ENCODE measurements at places on chromosomes 6 and 20.

- no peak for DNase-seq
Measured at GRCh38 chr6:114284281-114284680, 58.5 kb downstream of the HS3ST5 start.

GRCh38 chr6:159151266-159151855 is 17.8 kb upstream of the FNDC1 start:
- no peak for DNase-seq

- DNase-seq = no peak
Measured at GRCh38 chr20:52104546-52105441, 86.8 kb downstream of the ZFP64 start.

- DNase-seq = no peak
Measured at GRCh38 chr6:113953346-113953745, 17.6 kb downstream of the HDAC2 start.

GRCh38 chr20:41173791-41174341 is 36.5 kb downstream of the PLCG1 start:
- no peak for DNase-seq

- no peak for DNase-seq
Measured at GRCh38 chr20:45467861-45468260, 1.7 kb upstream of the WFDC2 start.

DNA sequence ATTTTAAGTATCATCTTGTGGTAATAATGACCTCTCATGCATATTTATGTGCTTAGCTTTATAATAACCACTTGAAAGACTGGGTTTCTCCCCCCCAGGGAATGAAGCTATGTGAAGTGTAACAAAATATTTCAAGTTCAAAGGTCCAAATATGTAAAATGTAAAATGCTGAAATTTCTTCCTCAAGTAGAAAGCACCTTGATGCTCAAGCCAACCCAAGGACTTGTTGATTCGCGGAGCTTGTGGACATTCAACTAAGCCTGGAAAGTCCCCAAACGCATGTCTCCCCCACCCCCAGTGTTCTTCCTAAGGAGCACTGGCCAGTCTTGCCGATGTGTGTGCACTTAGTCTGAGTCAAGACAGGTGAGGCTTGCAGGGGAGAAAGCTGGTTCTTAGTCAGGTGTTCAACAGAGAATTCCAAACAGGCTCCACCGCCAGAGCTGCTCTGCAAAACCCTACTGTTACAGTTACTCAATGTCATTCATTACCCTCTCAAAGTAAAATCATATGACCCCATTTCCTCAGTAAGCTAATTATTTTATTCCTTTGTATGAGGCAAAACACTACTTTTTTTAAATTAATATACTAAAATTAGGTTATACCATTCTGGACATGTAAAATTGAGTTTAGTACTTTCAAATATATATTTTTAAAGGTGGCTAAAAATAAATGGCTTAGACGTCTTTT is 46.9 kb upstream of the QKI start:
- no peak for DNase-seq

GRCh38 chr20:31699801-31700728 is 22.6 kb downstream of the BCL2L1 start:
- no peak for DNase-seq

DNA sequence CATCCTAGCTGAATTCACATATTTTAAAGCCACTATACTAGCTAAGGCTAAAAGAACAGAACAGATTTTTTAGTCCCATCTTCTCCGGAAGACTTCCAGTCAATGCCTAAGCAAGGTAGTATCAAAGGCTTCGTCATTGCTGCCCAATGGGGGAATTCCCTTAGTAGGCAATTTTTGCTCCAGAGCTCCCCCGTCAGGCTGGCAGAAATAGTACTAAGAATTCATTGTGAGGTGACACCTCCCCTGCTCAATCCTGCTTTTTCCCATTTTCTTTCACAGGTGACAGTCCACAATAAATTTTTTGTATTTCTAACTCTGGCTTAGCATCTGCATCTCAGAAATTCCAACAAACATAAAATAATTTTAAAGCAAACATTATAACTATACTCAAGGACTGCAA is 52.8 kb upstream of the SRSF6 start:
- DNase-seq = no peak

DNA sequence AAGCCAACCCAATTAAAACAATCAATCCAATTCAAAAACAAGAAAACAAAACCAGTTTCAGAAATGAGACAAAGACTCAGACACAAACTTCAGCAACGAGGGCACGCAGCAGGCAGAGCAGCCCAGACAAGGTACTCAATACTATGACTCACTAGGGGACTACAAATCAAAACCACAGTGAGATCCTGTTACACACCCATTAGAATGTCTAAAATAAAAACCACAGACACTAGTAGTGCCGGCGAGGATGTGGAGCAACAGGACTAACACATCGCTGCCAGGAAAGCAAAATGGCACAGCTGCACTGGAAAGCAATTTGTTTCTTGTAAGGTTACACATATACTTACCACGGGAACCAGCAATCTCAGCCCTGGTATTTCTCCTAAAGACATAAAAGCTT is 28.4 kb upstream of the MAS1L start:
- peak; percentile 85 for DNase-seq

- DNase-seq = no peak
Measured at GRCh38 chr6:37177077-37177934, 7.4 kb downstream of the PIM1 start.

- DNase-seq = no peak
Measured at GRCh38 chr6:54238396-54238795, 69.8 kb upstream of the TINAG start.

GRCh38 chr20:20690676-20691476 is 21.6 kb downstream of the RALGAPA2 start:
- DNase-seq = no peak

GRCh38 chr6:43454290-43454695 is 1.1 kb downstream of the DLK2 start:
- DNase-seq = no peak

- no peak for DNase-seq
Measured at GRCh38 chr6:104943781-104944180, 13.1 kb upstream of the LIN28B start.

- DNase-seq = no peak
Measured at GRCh38 chr6:12395898-12396297, 105.7 kb downstream of the EDN1 start.

DNA sequence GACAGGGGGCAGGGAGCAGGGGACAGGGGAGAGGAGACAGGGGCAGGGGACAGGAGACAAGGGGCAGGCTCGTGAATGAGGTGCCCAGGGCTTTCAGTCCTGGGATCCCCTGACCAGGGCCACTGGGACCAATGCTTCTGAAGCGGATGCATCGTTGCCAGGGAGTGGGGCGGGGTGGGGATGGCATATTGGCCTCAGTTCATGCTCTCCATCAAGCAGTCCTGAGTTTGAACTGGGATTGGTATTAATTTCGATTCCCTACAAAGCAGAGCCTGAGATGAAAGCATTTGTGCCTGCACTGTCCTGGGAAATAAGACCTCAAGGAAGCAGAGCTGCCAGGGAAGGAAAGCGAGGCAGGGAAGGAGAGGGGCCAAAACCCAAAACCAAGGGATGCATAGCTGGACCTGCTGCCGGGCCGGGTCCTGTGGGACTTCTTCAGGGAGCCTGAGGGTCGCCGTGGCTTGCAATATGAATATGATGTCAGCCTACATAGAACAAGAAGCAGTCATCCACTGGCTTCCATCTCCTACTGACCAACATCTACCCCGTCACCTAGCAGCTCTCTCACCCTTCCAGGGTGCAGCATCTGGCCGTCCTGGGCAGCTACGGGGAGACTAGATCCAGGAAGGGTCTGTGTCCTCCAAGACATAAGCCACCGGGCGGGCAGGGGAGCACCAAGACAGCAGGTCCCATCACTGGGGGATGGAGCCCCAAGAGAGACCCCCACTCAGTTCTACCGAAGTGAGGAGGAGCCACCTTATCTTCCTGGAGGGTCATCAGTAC is 233.3 kb downstream of the SYNDIG1 start:
- DNase-seq = no peak

GRCh38 chr20:39592371-39592770 is 630.2 kb downstream of the DHX35 start:
- no peak for DNase-seq

GRCh38 chr6:64838726-64839125 is 868.3 kb downstream of the EYS start:
- no peak for DNase-seq

DNA sequence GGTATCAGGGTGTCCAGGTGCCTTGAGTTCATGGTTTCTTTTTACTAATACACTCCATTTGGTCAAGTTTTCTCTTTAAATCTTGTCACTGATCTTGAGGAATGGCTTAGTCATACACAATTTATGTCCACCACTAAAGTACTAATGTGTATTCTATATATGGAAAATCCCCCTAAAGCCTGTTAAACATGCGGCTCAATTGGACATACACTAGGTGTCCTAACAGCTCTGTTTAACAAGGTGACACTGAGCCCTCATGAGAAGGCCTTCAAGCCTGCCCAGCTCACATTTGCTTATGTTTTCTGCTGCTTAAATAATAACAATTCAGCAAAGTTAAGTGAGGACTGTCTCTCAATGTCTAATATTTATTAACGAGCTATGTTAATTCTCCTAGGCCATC is 31.5 kb downstream of the PDE7B start:
- DNase-seq = no peak

DNA sequence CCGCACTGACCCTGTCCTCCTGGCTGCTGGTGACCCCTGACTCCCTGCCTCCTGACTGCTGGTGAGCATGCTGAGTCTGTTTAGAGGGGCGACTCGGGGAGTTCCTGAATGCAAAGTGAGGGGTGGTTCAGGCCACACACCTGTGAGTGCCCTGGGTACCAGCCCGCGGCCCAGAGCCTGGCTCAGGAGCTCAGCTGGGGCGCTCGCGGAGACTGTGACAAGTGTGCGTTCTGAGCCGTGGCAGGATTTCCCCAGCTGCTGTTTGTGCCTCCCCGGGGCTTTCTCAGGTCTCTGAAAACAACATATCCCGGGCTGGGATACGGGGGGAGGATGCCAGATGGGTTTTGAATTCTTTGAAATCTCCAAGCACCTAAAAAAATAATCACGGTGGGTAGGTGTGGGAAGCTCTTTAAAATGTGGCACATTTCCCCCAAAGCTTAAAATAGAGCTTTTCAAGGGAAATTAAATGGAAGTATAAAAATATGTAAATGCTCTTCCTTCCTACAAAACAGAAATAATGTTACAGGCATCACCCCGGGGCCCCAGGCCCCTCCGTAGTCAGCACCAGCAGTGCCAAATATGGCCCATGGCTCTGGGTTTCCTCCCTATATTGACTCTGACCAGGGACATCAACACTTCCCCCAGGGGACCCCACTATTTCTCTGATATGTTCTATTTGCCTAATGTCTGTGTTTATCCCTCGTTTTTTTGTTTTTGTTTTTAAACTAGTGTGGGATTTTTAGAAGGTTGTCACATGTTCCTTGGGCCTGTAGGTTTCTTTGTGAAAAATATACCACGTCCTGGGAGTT is 49.9 kb upstream of the TAGAP start:
- DNase-seq = no peak

GRCh38 chr6:110481081-110481480 is 4.7 kb upstream of the SLC22A16 start:
- DNase-seq = no peak

- DNase-seq = no peak
Measured at GRCh38 chr20:50138479-50139393, 14.8 kb downstream of the PEDS1 start.

DNA sequence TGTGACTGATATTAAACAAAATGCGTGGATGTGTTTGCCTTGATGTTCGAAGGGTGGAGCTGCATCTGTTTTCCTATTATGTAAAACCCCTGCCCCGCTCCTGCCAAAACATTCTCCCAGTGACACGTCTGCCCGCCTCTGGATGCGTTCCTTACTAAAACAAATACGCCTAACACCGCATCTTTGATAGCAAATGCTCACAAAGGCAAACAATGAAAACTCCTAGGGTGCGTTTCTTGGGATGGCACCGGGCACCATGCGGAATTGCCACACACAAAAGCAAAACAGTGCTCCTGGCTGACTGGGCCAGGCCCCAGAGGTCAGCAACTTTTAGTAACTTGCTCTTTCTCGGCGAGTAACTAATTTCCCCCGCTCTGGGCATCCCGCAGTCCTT is 9.0 kb upstream of the FOXC1 start:
- no peak for DNase-seq

- DNase-seq = no peak
Measured at GRCh38 chr6:123089226-123089625, 93.2 kb downstream of the CLVS2 start.

DNA sequence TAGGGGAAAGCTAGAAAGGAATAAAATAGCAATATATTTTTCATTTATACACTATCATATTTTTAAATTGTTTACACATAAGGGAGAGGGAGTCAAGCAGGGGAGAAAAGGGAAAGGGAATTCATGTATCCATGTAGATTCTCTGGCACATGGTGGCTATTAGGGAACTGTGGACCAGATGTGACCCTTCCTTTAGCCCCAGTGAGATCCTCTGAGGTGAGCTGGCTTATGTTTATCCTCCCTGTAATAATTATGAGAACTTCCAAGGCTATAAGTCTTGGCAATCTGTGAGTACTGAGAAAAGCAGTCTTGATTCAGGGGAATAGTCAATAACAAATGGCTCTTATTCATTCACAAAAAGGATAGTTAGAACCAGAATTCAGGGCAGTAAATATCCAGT is 42.6 kb downstream of the TSBP1 start:
- DNase-seq = no peak

DNA sequence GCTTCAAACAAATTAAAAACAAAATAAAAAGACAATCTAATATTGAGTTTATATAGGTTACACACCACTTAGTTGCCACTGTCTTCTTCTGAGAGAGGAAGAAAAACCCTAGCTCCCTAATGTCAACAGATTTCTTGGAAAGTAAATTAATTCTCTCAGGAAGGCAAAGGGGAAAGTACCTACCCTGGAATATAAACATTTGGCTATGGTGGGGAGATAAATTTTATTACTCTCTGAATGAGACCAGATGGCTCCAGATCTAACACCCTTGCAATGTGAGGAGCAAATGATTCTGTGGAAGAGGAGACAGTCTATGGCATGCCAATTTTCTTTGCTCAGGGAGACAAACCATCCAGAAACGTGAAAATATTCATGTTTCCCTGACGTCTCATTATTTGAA is 4.3 kb upstream of the IL20RA start:
- DNase-seq = no peak

DNA sequence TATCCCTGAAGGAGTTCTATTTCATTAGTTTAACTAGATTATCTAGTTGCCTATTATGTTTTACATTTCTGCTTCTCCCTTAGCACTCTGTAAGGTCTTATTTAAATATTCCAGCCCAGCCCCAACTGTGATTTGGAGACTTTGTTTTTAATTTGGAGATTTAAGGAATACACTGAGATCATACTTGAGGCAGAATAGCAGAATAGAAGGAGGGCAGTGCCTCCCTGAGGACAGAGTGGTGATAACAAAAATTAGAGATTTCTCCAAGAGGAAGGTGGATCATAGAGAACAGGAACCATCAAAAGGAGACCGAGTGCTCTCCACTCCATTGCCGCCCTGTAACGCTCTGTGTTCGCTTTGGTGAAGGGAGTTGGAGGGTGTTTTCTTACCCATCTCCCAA is 14.8 kb upstream of the CD164 start:
- DNase-seq = no peak
